Urinary bladder (tissue), 4 donors: ENCODE measurements at places on chromosomes 11 and 22. TPM values are rescaled to one million over a fixed set of nuclear protein-coding genes. Genes with fewer than 3 reads are reported as not detected.

DNA sequence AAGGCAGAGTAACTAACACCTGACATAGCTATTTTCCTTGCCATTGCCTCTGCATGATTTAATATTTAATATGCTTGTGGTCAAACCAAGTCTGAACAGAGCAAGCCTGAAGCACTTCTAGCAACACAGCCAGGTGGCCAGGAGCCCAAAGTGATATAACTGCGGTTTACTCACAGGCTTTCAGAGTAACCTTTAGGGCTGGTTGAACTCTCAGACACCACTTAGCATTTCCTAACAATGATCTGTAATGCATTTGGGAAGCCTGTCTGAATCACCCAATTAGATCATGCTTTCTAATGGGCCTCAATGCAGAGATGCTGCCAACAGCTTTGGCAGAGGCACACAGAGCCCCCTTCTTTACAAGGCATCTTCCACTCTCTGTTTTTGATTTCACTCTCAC lies 96.1 kb downstream of the FDX1 start:
- DNase-seq = no peak

- DNase-seq = no peak
Observed at GRCh38 chr22:33117821-33118220, 59.6 kb upstream of the SYN3 start.

GRCh38 chr22:23269441-23270211 lies 89.3 kb downstream of the BCR start:
- no peak for DNase-seq

RAG2 gene
- 0.16 TPM for total RNA-seq

GRCh38 chr11:74012074-74012809 lies 3.4 kb upstream of the UCP3 start:
- DNase-seq = no peak

DNA sequence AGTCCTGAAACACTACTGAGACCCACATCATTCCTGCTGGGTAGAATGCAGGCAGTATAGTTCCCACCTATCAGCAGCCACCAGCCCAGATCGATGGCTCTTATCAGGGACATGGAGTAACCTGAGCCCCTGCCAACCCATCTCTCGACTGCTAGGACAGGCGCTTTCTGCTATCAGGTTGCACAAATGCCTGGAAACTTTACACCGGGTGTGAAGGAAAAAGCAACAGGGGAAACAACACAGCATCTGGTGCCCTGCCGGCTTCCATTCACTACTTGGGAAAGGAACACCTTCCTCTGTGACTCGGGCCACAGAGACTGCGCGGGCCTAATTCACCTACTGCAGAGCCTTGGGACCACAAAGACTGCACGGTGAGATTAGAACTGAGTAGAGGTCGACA lies 18.5 kb downstream of the RBFOX2 start:
- no peak for DNase-seq

FANCF gene
- total RNA-seq = 14.3 TPM

GRCh38 chr11:90438069-90438468 lies 215.2 kb upstream of the CHORDC1 start:
- no peak for DNase-seq

LRRC10B gene
- total RNA-seq = not detected

DNA sequence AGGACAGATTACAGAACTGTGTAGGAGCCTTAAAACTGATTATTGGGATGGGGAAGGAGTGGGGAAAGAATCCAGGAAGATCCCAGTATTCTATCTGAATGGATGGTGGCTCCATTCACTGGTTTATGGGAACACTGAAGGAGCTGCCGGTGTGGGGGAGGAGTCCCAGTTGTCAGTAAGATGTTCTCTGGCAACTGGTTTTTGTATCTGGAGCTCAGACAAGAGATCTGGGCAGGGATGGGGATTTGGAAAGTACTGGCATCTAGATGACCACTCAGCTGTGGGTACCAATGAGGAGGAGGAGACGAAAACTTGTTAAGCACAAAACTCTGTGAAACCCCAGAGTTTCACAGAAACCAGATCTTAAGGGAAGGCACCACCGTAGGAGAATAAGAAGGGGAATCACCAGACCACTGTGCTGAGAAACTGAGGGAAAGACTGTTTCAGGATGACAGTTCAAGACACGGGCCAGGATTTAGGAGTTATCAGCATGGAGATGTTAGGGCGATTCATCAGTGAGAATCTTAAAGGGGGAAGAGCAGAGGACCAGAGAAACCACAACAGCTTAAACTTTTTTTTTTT lies 28.1 kb downstream of the LDLRAD3 start:
- DNase-seq = no peak

DNA sequence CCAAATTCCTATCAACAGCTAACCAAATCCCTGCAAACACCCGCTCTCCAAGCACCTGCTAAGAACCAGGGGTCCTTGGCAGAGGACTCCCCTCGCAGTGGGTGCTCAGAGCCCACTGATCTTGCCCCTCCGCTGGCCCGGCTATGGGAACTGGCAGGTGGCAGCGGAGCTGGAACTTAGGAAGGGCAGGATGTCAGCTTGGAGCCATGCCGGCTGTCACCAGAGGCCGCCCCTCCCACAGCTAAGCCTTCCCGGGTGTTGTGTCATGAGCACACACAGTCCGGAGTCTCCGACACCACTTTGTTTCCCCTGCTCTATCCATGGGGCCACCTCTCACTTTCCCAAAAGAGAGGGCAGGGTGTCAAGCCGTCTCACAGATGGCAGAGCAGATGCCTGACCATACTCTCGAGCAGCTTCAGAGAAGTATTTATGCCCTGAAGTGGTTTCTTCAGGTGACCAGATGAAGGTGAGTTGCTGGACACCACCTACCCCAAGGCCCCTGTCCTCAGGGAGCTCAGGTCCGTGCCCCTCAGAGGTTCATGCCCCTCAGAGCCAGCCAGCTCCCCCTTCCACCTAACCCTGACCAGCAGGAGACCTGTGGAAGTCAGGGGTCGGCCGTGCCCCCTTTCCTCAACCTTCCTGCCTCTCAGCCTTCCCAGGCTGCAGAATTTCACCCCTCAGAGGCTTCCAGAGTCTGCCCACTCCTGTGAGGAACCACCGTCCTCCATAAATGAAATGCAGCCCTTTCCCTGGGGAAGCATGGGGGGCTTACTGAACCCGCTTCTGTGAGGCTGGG lies 545.7 kb upstream of the B3GAT1 start:
- DNase-seq = no peak

- no peak for DNase-seq
Observed at GRCh38 chr22:24525416-24526037, 29.4 kb downstream of the GUCD1 start.

TRPM5 gene
- 0.11 TPM for total RNA-seq

GRCh38 chr11:129951201-129951865 lies 51.3 kb downstream of the PRDM10 start:
- no peak for DNase-seq

DNA sequence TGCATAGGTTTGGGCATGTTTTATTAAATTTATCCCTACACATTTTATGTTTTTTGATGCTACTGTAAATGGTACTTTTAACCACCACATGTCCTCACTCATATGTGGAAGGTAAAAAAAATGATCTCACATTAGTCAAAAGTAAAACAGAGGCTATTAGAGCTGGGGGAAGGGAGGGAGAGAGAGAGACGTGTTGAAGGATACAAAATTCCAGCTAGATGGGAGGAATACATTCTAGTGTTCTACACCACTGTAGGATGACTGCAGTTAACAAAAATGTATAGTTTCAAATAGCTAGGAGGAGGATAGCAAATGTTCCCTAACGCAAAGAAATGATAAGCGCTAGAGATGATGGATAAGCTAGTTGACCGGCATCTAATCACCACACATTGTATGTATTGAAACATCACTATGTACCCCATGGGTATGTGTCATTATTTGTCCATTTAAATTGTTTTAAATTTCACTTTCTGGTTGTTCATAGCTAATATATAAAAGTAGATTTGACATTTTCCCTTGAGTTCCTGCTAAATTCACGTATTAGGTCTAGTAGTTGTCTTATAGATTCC lies 9.9 kb upstream of the GNB1L start:
- no peak for DNase-seq

DNA sequence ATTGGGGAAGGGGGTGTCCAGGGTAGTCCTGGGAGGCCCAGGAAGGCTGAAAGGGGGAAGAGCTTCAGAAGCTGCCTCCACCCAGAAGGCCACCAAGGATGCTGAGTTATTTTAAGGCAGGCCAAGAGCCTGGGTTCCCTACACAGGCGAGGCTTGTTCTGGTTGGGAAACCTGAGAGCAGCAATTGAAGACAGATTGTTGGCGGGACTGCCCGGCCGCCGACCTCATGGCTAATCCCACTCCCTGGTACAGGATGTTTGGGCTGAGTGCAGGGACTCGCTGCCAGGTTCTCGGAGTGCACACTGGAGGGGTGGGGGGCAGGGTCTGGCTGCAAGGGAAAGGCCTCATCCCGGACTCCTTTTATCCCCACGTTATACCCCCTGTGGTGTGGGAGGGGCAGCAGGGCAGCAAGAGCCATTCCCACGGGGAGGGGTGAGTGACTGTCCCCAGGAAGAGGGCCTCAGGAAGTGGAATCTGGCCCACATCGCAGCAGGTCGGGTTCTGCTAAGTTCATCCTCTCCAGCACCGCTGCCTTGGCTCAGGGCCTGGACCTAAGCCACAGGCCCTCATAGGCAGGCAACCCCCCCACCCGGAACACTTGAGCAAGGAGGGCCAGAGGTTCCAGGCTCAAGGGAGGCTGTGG lies 43.6 kb upstream of the PRR5 start:
- DNase-seq = no peak

- no peak for DNase-seq
Observed at GRCh38 chr22:28560046-28560742, 119.4 kb downstream of the TTC28 start.

MPEG1 gene
- 13.7 TPM for total RNA-seq

TIMM10B gene
- total RNA-seq = 25.9 TPM
